ENCODE measurements at places on chromosomes 7 and 10.

- no peak for DNase-seq
Measured at GRCh38 chr10:9869606-9870176, 1148.0 kb upstream of the CELF2 start.

DNA sequence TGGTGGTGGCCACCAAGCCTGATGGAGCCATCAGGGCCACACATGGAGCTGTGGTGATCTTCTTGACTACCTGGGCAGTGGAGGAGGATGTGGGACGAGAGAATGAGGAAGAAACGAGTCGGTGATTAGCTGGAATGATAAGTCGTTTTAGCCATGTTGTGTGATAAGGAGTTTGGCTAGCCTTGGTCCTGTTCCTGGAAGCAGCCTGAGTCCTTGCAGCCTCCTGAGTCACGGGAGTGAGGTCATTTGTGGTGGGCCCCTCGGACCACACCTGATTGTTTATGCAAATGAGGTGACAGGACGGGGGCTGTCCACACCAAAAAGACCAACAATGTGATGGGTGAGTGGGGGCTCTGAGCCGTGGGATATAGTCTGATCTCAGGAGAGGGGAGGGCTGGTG lies 554.4 kb downstream of the PTPRN2 start:
- no peak for DNase-seq

GRCh38 chr10:59991661-59992060 lies 85.3 kb upstream of the CCDC6 start:
- peak; percentile 8 for DNase-seq

DNA sequence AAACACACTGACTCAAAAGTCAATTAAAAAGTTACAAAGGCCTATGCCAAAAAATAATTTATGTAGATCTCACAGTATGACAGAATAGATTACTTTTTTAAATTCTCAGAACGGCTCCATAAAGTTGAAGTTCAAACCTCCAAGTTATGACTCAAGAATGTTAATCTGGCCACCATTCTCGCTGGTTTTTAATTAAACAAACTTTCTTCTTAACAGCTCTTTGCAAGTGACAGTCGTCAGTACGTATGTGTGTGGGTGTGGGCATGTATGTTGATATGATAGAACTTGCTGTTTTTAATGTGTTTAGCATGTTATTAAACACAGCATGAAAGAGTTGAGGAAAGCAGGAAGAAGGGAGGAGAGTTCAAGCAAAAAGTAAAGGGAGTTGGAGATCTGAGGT lies 18.5 kb downstream of the PRKCQ start:
- DNase-seq, result no peak

DNA sequence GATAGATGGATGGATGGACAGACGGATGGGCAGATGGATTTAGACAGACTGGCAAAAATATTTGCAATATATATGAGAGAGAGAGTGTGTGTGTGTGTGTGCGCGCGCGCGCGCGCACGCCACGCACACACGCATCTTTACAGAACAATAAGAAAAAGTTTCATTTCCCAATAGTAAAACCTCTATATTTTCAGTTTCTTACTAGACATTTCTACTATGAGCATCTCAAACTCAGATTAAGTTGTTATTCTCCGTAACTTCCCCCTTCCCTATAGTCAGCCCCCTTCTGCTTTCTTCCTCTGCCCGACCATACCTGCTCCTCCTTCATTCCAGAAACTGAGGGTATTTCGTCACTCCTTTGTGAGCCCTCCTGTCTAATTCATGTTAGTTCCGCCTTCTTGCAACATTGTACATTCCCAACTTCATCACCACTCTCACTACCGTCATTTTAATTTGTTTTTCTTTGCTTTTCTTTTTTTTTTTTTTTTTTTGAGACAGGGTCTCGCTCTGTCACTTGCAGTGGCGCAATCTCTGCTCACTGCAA lies 154.4 kb upstream of the SH2B2 start:
- no peak for DNase-seq

- no peak for DNase-seq
Measured at GRCh38 chr7:139118805-139119485, 9.4 kb upstream of the ZC3HAV1 start.

DNA sequence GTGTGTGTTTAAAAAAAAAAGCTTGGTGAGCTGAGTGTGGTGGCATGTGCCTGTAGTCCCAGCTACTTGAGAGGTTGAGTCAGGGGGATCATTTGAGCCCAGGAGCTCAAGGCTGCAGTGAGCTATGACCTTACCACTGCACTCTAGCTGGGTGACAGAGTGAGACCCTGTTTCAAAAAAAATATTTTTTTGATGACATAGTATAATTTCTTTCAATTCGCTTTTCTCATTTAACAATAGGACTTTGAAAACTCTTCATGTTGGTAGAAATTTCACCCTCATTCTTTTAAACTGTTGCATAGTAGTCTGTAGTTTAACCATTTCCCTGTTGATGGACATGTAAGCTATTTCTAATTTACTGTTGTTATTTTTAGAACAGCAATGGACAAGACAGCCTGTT lies 55.7 kb upstream of the EXOC6 start:
- no peak for DNase-seq

- DNase-seq, result no peak
Measured at GRCh38 chr10:80500572-80501380, 36.9 kb upstream of the SH2D4B start.

DNA sequence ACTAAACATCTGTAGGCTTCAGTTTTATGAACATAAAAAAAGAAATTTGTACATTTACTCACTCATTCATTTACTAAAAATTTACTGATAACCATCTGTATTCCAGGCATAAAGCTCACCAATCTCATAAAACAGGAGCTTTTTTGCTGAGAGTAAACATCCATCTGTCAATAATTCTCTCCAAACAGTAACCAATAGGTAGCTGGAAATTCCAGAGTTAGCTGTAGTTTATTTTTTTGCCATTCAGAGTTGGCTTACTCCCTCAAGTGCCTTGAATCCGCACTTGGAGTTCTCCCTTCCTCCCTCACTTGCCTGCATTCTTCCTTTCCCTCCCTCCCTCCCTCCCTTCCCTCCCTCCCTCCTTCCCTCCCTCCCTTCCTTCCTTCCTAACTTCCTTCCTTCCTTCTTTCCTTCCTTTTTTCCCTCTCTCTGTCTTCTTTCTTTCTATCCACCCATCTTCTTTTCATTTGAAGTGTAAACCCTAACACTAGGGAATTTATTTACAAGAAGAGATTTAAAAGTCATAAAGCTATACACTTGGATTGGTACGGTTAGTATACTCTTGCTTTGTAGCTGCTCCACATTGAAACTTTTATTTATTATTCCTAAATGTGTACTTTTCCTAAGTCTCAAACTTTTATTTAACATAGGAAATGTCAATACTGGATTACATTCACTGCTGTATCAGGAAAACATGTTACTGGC lies 44.6 kb upstream of the BICC1 start:
- no peak for DNase-seq

GRCh38 chr7:144024213-144024612 lies 24.1 kb downstream of the OR6B1 start:
- no peak for DNase-seq

DNA sequence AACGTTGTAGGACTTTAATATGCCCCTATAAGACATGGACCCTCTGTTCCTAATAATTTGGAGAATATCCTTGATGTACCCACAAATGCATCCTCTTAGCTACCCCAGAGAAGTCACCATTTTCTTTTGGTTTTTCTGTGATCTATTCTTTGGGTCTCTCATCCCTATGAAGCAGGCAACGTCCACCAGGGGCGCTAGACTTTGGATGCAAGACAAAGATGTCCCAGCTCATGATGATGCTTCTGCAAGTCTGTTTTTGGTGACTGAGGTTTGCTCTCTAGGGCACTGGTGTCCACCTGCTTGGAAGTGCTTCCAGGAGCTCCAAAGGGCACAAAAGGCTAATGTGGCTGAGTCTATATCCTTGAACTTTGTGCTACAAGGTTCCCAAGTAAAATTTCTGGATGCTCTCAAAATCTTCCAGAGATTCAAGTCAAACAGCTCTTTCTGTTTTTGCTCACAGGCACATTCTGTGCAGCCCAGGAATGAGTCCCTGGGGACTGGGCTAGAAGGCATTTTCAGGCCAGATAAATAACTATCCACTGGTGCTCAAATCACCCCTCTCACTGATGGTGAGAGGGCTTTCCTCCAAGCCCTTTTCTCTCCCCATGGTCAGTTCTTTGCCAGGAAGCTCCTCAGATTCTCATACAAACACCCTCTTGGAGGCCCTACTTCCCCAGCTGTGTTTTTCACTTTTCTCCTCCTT lies 166.4 kb downstream of the C7orf25 start:
- no peak for DNase-seq

GRCh38 chr10:91250341-91250740 lies 29.9 kb downstream of the PCGF5 start:
- DNase-seq, result no peak

- peak; percentile 52 for DNase-seq
Measured at GRCh38 chr7:129210256-129210988, 14.4 kb upstream of the AHCYL2 start.

- DNase-seq, result peak; percentile 65
Measured at GRCh38 chr7:49513911-49514310, 259.5 kb upstream of the VWC2 start.

DNA sequence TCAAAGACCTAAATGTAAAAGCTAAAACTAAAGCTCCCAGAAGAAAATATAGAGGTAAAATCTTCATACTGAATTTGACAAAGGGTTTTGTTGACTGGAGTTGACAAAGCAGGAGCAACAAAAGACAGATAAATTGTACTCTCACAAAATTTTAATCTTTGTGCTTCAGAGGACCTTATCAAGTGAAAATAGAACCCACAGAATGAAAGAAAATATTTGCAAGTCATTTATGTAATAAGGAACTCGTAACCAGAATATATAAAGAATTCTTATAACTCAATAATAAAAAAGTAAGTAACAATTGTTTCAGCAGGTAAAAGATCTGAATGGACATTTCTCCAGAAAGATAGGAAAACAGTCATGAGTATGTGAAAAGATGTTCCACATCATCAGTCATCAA lies 62.0 kb upstream of the SRRM3 start:
- DNase-seq, result no peak

DNA sequence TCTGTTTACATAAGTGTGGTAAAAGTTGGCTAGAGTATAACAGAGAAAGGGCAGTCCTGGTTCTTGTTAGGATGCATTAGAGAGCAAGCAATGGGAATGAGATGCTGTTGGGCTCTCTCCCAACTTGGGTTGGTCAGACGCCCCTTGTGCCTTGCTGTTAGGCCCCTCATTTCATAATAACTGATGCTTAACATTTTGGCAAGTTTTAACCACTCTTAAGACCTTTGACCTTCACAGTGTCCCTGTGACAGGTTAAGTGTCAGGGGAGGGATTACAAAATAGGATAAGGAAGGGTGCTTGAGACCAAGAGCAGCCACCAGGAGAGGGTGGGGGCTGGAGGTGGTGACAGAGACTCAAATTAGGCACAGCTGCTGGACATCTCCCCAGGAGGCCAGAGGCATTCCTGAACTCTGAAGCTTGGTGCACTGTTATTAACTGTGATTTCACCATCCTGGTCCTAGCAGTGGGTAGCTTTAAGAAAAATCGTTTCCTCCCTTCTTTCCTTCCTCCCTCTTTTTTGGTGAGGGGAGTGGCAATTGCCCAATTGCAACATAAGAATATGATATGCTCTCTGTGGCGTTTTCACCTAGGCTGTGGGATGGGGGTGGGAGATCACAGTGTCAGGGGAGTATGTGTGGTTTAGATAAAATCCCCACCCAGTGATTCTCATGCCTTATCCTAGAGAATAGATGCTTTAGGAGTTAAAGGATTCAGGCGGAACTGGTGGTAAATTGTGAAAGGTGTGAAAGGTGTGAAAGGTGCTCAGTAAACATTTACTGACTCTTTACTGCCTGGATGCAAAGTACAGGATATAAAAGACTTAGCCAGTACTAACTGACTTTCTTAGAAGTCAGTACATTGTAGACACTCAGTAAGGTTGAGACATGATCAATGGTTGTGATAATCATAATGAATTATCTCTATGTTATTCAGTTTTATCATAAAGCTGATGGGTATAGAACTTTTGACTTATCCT lies 270.5 kb downstream of the BICC1 start:
- DNase-seq, result no peak

DNA sequence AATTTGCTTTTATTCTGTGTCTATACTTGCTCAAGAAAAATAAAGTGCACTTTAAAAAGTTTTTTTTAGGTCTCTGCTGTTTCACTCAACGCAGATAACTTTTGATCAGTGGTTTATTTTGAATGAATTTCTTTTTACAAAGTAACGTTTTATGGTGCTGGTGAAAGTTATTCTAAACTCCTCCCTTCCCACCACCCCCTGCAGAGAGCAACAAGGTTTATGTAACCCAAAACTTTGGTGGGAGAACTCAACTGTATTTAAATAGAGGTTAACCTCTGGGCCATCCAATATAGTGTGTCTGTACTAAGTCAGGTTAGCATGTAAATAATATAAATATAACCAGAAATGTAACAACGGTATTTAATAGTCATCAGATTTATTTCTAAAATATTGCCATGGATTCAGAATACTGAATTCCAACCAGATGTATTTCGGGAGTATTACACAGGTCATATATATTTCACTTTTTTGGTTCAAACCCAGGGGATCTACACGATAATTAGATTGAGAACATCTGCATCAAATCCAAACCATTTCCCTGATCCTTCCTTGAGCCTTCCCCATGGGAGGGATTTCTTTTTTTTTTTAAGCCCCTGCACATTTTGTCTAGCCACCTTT lies 3.9 kb upstream of the CUX1 start:
- DNase-seq, result no peak

DNA sequence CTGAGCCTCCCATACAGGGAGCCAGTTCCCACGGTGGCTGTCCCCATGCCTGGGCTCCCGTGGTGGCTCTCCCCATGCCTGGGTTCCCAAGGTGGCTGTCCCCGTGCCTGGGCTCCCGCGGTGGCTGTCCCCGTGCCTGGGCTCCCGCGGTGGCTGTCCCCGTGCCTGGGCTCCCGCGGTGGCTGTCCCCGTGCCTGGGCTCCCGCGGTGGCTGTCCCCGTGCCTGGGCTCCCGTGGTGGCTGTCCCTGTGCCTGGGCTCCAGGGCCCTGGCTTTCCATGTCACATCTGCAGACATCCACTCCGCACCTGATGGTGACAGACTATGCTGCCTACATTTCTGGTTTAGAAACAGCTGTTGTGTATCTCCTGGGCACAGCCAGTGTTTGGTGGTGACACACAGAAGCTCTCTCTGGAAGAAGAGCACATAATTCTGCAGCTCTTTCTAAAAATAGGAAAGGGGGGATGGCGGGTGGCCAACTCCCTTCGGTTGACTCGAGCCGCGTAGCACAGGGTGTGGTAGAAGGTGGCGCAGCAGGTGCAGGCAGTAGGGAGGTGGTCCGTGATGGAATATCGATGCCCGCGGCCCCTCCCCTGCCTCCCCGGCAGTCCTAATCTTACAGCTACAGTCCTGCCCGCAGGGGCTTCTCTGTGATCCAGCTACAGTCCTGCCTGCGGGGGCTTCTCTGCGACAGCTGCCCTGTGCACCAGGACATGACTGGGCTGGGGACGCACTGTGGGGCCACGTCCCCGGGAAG lies 251.2 kb downstream of the DNAJB6 start:
- peak; percentile 81 for DNase-seq

- no peak for DNase-seq
Measured at GRCh38 chr10:79124066-79124465, 55.3 kb downstream of the ZMIZ1 start.
